Activated CD4-positive, alpha-beta T cell treated with anti-CD3 and anti-CD28 coated beads, Interleukin-2, amount 50 U/mL, for 24 hours (primary cell): ENCODE measurements at places on chromosomes 1 and 21.

GRCh38 chr1:154342132-154342531, 16.8 kb downstream of the ATP8B2 start:
- no peak for DNase-seq

- no peak for DNase-seq
Observed at GRCh38 chr1:97567000-97567749, 353.7 kb downstream of the DPYD start.

DNA sequence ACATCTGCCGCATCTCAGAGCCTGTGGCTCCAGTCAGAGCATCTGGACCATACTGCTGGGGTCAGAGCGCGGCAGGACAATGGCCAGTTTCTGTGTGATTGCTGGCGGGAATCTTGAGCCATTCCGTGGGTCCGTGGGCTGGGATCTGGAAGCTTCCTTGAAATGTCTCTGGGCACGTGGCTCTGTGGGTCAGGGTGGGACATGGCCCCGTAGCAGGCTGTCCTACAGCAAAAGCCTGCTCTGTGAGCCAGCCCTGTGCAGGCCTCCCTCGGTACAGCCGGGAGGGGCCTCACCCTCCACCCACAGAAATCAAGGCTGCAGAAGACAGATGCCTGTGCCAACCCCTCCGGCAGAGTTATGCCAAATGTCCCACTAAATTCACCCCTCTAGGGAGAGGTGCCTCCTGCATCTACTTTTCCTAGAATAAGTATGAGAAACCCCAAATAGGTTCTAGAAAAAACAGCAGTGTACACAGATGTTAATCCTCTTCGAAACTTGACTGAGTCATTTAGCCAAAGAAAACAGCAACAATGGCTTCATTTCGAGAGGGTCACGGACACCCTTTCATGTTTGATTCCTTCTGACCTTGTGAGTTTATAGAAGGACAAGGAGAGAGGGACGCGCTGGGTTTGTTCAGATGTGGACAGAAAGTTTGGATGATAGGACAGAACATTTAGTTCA, 27.8 kb downstream of the COL18A1 start:
- DNase-seq: no peak

GRCh38 chr1:160748878-160749269, 9.8 kb downstream of the SLAMF7 start:
- DNase-seq: no peak

DNA sequence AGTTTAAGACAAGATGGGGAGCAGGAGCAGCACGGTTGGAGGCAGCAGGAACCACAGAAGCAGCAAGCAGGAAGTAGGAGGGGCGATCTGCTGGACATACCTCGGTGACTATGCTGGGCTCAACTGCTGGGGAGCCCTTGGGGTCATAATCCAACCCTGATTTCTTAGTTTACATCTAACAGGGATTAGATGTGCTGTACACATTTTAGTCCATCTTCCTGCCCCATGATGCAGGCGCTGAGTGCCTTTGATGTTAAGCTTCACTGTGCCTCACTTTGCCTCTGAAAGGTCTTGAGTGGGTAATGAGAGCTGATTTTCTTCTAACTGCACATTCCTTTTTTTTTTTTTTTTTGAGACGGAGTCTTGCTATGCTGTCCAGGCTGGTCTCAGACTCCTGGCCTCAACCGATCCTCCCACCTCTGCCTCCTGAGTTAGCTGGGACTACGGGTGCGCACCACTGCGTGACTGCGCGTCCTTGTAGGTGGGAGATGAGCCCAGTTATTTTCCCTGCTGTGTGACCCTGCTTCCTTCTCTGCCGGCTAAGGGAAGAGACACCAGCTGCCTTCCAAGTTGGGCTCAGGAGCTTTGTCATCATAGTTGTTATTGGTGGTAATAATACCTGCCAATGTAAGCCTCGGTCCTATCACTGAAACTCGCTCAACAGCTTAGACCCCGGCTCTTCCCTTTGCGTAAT, 1.1 kb upstream of the RCAN3 start:
- no peak for DNase-seq

- DNase-seq: no peak
Observed at GRCh38 chr1:58896246-58897183, 112.7 kb upstream of the JUN start.

DNA sequence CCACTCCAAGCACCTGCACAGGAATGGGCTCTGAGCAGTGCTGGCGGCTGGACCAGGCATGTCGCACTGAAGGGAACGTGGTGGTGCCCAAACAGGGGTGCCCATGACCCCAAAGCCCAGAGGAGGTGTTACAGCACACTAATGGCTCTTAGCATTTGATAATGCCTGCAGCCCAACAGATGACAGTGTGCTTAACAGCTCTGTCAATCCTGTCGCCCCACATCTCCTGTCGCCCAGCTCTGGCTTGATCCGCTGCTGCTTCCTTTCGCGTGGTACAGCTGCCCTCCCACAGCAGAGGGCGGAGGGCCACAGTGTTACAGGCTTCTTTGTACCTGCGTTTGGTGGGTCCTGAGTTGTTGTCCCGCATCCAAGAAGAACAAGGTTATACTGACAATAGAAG, 32.2 kb upstream of the CR1L start:
- DNase-seq: no peak

DNA sequence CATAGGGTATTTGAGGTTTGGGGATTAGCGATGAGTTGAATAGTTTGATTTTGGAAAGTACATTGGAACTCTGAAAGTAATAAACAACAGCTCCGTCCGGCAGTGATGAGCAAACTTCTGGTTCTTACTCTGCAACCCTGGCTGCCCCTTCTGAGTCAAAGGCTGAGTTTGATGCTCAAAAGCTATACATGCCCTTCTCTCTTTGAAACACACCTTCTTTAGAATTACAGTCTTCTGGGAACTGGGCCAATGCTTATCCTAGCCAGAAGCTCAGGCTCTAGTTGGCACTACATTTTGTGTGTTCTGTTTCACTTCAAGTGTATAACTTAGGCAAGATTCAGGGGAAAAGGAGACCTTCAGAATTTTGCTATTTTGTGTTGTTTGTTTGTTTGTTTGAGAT, 9.3 kb downstream of the AHCYL1 start:
- no peak for DNase-seq

DNA sequence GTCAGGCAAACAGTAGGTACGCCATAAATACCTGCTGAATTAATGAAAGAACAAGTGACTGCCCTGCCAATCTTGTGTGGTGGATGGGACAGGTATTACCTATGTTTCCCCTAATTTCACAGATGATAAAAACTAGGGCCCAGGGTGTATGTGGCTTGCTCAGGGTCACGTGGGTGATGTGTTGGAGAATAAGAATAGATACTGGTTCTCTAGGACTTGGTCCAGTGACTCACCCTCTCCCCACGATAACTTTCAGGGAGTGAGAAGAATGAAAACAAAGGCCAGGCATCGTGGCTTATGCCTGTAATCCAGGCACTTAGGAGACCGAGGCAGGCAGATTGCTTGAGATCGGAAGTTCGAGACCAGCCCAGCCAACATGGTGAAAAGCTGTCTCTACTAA, 26.7 kb downstream of the SLC26A9 start:
- no peak for DNase-seq

GRCh38 chr1:210405316-210405715, 76.6 kb downstream of the HHAT start:
- DNase-seq: no peak

DNA sequence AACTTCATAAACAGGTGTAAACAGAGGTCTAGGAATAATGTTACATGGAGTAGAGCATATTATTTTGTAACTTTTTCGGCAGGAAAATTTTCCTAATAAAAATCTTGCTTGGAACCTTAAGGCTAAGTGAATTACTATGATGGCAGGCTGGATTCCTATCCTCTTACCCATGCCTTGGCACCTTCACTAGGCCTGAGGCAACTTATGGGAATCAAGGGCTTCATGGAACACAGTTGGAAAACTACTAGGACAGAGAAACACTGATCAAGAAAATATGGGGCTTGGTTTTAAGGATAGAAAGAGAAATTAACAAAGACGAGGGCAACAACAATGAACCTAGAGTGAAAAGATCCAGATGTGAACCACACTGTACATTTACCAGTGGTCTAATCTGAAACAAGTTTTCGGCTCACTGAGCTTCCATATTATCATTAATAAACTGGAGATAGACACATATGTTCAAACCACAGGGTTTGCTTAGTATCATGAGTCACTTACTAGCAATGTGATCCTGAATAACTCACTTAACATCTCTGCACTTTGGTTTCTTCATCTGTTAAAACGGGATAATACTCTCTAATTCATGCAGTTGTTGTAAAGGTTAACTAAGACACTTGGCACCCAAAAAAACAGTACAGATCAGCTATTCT, 68.5 kb downstream of the GPATCH2 start:
- DNase-seq: no peak

DNA sequence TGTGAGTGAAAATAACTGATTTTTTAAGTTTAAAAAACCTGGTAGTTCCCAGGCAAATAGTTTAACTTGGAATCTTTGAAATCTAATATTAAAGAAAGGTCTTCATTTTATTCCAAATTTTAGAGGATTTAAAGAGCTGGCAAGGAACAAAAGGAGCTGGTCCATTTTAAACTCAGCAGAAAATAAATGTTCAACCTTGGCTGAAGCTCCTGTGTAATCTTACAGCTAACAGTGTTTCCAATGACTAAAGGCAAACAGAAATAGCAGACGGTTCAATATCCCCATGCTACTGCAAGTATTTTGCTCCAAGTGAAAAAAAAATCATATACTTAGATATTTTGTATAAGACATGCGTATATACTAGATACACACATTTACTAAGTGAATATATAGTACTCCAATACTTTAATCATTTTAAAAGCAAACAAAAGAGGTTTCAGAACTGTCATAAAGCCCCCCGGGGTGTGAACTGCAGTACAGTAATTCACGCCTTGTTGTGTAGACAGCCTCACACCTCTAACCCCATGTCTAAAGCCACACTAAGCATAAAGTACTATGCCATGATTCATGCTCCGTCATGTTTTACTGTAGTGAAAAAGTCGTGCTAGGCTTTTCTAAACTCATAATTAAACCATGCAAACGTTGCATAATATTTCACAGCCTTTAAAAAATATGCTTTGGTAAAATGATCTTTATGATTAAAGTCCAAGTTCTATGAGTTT, 132.2 kb downstream of the CLIC6 start:
- DNase-seq: no peak

DNA sequence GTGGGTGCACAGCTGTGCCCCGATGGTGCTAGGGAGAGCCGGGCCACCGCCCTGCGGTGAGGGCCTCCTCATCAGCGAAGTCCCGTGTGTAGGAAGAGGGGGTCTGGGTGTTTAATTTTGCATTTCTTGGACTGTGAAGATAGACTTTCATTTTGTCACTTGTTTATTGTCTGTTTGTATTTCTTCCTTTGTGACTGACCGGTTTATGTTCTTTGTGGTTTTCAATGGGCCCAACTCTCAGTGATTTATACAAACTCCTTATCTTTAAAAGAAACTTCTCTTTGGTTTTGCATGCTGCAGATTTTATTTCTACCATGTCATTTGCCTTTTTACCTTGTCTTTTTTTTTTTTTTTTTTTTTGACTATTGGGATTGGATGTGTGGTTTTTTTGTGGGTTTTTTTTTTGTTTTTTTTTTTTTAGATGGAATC, 65.1 kb downstream of the COL18A1 start:
- DNase-seq: no peak

- DNase-seq: no peak
Observed at GRCh38 chr21:28215214-28215954, 777.3 kb downstream of the LTN1 start.

DNA sequence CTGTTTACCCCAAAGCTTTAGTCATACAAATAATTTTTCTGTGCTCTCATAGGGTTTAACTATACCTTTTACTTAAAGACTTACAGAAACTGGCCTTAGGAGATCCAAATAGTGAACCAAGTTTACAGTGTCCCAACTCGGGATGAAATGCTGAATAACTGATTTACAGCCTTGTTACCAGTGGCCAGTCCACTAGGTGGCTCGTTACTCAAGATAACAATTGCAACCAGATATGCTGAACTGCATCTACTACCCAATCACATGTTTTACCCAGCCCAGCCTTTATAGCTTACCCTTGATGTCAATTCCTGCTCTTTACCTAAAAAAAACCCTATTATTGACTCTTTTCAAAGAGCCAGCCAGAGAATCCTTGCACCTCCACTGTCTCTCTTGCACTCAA, 1148.8 kb upstream of the ADGRL4 start:
- DNase-seq: no peak

DNA sequence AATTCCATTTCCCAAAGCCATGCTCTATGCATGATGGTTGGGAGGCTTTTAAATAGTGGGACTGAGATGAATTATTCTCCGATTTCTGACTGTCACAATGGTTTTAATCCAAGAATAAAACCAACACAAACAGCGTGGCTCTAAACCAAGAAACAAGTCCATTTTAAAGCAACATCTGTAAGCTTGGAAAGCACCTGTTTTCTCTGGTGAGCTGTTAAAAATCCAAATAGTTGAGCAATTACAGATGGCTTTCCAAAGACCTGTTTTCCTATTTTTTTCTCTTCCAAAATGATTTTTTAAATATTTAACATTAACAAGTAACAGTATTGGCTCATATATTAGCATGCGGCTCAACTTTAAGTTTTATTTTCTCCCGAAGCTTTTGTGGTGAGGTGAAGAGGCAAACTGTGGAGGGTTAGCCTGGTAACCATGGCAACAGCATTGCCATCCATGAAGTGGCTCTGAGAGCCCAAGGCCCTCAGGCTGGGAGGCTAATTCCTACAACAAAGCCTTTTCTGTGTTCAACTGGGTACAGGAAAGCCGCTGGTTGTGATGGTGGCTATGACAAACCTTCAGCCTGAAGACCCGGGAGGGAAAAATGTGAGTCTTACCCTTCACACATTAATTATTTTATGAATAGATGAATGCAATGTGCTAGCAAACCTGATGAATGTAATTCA, 56.7 kb upstream of the B3GALT5 start:
- DNase-seq: no peak

DNA sequence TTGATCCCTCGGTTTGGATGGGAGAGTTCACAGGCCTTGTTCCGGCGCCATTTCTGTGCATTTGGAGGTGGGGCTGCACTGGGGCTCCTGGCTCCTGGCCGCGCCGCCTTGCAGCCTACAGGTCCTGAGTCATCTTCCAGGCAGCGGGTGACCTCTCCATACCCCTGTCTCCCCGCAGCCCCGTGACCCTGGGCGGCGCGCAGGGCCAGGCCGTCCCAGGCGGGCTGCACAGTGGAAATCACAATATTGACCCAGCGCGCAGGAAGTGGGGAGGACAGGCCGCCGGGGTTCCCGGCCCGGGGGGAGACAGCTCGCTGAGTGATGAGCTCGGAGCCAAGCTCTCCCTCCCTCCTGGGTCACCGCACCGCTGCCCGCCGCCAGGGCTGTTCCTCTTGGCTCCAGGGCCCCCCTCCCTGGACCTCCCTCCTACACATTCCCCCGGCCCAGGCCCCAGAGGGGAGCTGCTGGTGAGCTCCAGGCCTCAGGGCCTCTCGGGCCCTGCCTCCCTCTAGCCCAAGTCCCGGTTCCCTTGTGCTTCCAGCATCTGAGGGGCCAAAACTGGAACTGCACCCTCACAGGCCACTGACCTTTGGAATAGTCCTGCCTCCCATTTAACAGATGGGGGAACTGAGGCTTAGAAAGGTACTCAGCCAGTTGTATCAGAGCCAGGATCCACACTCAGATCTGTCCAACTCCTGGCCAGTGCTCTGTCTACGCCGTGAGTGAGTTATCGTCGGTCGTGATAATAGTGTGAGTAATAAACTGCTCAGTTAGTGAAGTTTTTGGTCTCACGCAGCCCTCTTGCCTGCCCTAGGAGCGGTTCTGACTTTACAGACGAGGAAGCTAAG, 142.9 kb upstream of the WNT4 start:
- DNase-seq: no peak

GRCh38 chr1:182189535-182190066, 128.1 kb upstream of the ZNF648 start:
- no peak for DNase-seq
